NCI-H1436 (cell line): ENCODE measurements at places on chromosomes 1 and 21.

GRCh38 chr1:41278076-41278475 is 36.0 kb upstream of the SCMH1 start:
- DNase-seq = no peak

GRCh38 chr1:6281511-6282402 is 20.9 kb upstream of the GPR153 start:
- DNase-seq = no peak

- DNase-seq = no peak
Observed at GRCh38 chr1:8082945-8083344, 56.8 kb upstream of the ERRFI1 start.

DNA sequence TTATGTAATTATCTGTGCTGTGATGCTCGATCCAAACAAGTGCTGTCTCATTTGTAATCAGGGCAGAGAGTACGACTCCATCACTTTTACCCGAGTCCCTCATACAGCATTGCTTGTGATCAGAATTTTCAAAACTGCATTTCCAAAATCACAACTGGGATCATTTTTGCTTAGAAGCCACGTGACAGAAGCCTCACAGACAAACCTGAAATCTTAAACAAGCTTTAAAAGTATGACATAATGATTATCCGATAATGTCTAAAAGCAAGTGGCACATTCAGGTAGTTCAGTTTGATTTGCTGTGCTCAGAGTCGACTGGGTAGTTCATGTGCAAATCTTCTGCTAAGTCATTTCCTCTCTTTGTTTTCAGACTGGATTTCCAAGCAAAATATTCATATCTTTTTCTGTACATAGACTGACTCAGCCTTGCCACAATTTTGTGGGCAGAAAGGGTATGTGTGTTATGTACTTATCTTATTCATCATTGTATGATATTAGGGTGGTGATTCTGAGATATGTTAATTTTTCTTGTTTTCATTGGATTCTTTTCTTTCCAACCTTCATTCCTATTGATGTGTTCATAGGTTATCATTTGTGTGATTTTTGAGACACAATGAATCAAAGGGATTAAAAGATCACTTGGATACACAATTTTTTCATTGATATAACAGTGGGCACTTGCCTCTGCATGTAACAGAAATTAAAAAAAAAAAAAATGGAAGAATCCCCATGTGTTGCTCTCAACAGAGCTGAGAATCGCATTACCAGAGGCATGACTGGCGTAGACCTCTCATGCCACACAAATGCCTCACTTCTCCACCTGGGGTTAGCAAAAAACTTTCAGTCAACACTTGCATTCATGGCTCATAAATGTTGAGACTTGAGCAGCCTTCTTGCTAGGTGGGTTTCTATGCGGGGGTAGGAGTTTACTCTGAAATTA is 355.7 kb downstream of the LTN1 start:
- no peak for DNase-seq

- DNase-seq = no peak
Observed at GRCh38 chr21:15352009-15352408, 287.2 kb upstream of the NRIP1 start.

DNA sequence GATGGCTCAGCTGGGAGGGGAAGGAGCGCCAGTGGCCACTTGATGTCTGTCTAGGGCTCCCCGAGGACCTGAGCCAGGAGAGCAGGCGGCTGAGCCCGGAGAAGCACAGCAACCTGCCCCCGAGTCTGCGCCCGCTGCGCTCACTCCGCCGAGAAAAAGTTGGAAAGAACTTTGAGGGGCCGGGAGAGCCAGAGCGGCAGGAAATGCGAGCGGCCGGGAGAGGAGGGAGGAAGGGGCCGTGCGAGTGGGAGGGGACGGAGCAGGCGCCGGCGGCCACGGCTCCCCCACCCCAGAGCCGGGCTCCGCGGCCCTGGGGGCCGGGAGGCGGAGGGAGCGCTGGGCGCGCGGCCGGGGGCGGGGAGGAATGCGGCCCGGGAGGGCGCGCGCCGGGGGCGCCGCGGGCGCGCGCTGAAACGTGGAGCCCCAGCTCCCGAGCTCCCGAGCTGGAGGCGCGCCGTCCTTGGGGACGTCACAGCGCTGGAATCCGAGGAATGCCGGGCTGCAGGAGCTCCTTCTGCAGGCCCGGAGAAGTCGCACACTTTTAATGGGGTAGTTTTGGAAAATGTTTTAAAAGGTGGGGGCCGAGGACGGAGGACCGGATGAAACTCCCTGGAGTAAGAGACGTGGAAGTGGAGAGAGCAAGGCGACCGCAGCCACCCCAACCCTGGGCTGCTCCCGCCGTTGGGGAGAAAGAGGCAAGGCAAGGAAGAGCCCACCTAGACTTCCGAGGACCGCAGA is at the start of gene PTPN14:
Gene PTPN14 (minus strand): TSS at position 167 of the 738 bp plus-strand sequence. CDS start 86,799 bp downstream, outside the sequence.
- peak; percentile 54 for DNase-seq

DNA sequence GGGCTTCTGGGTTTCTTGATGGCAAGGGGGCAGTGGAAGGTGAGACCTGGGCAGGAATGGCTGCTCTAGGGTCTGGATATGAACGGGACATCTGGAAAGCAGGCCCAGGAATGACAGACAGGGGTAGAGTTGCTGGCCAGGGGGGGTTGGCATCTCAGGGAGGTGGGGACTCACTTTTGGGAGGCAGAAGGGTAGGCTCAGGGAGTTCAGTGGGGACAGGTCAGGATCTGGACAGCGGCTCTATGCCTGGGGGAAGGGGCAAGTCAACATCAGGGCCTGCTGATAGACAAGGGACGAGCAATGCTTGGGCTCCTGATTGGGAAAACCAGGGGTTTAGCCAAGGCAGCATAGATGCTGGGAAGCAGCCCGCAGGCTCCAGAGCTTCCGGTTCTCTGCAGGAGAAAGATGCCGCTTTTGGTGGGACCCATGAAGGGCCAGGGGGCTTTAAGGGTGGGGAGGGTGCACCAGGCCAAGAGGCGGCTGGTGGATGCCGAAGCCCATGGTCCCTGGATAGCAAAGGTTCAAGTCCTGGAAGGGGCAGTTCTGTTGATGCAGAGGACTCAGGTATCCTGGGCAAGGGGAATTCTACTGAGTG is 21.9 kb downstream of the IGFN1 start:
- no peak for DNase-seq

DNA sequence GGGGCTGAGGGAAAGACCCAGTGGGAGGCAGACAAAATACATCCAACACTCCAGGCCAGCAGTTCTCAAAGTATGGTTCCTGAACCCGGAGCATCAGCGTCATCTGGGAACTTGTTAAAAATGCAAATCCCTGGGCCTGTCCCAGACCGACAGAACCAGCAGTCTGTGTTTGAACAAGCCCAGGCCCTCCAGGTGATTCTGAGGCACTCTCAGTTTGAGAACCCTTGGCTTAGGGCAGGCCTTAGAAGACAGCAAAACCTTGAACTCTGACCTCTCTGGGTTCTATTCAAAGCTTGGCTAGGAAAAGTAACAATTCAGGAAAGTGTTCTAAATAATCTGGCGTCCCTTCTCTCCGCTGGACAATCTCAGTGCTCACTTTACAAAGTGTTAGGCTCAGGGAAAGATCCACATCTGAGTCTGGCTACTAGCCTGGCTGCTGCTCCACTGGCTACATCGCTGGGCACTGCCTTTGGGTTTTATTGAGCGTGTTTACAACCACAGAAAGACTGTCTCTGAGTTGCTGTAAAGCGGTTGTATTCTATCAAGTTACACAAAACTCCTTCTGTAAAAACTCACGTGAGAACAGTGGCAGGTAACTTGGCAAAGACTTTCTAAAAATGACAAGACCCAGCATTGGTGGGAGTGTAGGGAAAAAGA is 166.1 kb downstream of the HIVEP3 start:
- DNase-seq = no peak

DNA sequence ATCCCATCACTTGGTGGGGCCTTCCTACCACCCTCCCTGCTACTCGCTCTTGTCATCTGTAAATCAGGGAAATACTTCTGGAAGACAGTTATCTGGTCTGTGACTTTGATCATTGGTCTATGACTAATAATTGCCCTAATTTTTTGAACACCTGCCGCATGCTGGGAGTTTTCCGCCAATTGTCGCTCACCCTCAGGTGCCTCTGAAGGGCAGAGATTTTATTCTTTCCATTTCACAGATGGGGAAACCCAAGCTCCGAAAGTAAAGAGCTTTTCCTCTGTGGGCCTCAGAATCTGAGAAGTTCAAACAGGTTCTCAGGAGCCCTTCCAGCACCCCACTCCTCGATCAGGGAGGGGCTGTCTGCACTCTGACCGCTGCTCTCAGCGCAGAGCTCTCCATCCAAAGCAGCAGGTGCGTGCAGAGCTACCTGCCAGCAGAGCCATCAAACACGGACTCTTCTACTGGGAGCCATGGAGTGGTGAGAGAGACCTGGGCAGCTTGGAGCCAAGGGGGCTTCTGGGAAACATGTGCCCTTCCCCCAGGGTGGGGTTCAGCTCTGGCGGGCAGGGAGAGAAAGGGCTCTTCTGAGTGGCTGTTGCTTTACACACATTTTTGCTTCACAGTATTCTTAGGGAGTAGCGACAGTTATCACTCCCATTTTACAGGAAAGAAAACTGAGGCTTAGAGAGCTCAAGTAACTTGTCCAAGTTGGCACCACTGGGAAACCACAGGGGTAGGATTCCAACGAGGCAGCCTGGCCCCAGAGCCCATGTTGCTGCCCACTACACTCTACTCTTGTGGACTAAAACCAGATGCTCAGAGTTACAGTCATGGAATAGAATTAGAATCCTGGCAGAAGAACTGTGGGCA is 5.8 kb upstream of the RUNX3 start:
- DNase-seq = no peak

GRCh38 chr21:35521293-35521692 is 472.2 kb upstream of the RUNX1 start:
- DNase-seq = no peak

- DNase-seq = no peak
Observed at GRCh38 chr1:52216907-52217458, 75.1 kb downstream of the ZFYVE9 start.
